ENCODE measurements at places on chromosomes 12 and 14.

DNA sequence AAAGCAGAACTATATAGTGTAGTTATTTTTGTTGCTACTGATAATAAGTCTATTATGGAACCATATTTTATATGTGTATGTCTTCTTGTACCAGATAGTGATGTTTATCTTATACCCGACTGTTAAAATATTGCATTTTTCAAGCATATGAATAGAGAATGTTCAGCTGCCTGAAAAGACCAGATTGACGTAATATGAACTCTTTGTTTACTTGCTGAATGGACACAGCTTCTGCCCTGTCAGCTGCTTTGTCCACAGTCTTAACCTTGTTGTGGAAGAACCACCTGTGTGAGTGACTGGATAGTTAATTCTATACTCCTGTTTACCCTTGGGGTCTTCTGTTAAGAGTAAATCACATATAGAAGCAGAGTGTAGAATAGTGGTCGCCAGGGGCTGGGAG, 109.3 kb downstream of the LGR5 start:
- H3K4me3 ChIP-seq = no peak overlapping the region
- H3K4me1 ChIP-seq = no peaks in the 10 kb centered on the region
- H3K27ac ChIP-seq = no peak overlapping the region
- no peak for DNase-seq
- no peaks in the 10 kb centered on the region for H3K36me3 ChIP-seq
- no peaks in the 10 kb centered on the region for H3K27me3 ChIP-seq

- H3K4me3 ChIP-seq = no peak overlapping the region
- H3K27me3 ChIP-seq = no peaks in the 10 kb centered on the region
- no peak for DNase-seq
- H3K4me1 ChIP-seq = peaks cover 8% of the 10 kb centered on the region
- H3K36me3 ChIP-seq = no peaks in the 10 kb centered on the region
- H3K27ac ChIP-seq = no peak overlapping the region
These were observed 213.0 kb downstream of the KITLG start for GRCh38 chr12:88367231-88367630.

DNA sequence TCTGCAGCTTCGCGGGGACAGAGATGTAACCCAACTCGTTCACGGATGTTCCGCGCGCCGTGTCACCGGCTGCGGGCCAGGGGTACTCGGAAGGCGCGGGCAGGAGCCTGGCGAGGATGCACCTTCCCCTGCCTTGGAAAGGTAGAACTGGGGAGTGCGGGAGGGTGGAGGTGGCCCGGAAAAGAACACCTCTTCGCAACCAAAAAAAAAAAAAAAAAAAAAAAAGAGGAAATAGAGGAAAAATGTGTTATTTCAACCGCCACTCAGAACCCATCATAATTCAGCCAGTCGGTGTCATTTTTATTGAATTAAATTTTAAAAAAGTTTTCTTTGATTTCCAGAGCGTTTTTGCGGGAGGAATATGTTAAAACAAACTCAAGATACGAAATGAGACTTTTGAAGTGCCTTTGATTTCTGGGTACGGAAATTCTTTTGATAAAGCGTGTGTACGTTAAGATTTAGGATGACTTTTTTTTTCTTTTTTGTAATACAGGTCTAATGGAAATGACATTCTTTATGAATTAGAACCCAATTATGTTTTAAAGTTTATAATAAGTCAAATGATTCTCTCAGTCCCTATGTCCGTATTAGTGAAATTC, 8.9 kb downstream of the CDKN1B start:
- peak overlapping the region; percentile 87 for H3K4me3 ChIP-seq
- peaks cover 5% of the 10 kb centered on the region for H3K36me3 ChIP-seq
- DNase-seq = no peak

DNA sequence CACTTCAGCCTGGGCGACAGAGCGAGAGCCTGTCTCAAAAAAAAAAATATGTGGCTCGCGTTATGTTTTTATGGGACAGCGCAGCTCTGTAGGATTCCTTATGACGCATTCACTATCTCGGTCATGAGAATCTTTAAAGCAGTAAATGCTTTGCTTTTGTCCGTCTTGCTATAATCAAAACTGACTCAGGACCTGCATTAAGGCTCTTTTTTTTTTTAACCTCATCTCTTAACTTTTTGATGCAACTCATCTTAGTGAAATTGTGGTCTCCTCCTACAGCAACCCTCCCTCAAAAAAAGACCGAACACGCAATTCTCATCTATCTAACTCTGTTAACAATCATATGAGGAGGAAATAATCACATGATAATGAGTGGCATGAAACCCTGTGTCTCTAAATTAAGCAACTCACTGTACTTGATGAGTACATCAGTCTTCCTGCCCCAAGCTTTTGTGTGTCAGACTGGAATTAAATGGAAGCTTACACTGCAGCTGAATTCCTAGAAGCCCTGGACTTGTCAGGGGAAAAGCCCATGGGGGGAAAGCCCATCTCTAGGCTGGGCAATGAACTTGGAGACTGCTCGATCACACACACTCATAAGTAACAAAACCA, 4.3 kb downstream of the P2RX4 start:
- DNase-seq = no peak
- H3K4me1 ChIP-seq = peaks cover 23% of the 10 kb centered on the region
- H3K4me3 ChIP-seq = no peak overlapping the region
- no peaks in the 10 kb centered on the region for H3K27me3 ChIP-seq
- peak overlapping the region; percentile 12 for H3K27ac ChIP-seq
- H3K36me3 ChIP-seq = peaks cover 13% of the 10 kb centered on the region

DNA sequence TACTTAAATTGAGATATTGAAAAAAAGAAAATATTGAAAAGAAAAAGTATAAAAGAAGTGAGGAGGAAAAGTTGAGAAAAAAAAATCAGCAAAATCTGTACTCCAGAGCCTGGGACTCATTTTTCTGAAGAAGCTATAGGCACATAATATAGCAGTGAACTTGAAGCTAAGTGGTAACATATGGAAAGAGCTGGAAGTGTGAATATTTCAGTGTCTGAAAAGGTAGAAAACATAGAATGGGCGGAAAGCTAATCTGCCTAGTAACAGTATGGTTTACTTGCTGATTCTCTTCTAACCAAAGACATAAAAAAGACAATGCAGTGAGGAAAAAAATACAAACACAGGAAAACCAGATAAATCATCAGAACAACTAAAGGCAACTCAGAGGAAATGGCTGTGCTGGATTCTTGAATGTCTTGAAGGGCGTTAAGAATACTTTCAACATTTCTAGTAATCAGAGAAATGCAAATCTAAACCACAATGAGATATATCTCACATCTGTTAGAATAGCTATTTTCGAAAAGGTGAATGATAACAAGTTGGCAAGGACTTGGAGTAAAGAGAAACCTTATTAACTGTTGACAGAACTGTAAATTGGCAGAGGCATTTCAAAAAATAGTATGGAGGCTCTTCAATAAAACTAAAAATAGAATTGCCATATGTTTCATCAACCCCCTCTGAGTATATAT, 784.6 kb downstream of the LRFN5 start:
- H3K36me3 ChIP-seq = no peaks in the 10 kb centered on the region
- H3K27me3 ChIP-seq = no peaks in the 10 kb centered on the region
- H3K4me3 ChIP-seq = no peak overlapping the region
- H3K27ac ChIP-seq = no peak overlapping the region
- no peak for DNase-seq
- no peaks in the 10 kb centered on the region for H3K4me1 ChIP-seq
